Right ventricle myocardium inferior (tissue), 1 donor: ENCODE measurements at places on chromosomes 7 and 10. TPM values are rescaled to one million over a fixed set of nuclear protein-coding genes. Genes with fewer than 3 reads are reported as not detected.

The CFAP46 gene
- total RNA-seq: 0.57 TPM

The IFIT1B gene
- total RNA-seq: not detected

The ADCY1 gene
- 5.9 TPM for total RNA-seq

The UNC5B gene
- total RNA-seq: 13.1 TPM

The HKDC1 gene
- not detected for total RNA-seq

The FAM20C gene
- 26.1 TPM for total RNA-seq

The IMMP2L gene
- 14.3 TPM for total RNA-seq

The PILRA gene
- total RNA-seq: 3.8 TPM

The CPN1 gene
- total RNA-seq: not detected

The TFR2 gene
- 0.22 TPM for total RNA-seq

The VWDE gene
- total RNA-seq: not detected

- DNase-seq: no peak
Measured at GRCh38 chr10:52701647-52702046, 70.9 kb downstream of the MBL2 start.

GRCh38 chr10:3389130-3389529 is 216.5 kb upstream of the PITRM1 start:
- no peak for DNase-seq

- no peak for DNase-seq
Measured at GRCh38 chr7:157676001-157676400, 339.2 kb downstream of the DNAJB6 start.

GRCh38 chr10:9613338-9614075 is 1404.2 kb upstream of the CELF2 start:
- DNase-seq: no peak

DNA sequence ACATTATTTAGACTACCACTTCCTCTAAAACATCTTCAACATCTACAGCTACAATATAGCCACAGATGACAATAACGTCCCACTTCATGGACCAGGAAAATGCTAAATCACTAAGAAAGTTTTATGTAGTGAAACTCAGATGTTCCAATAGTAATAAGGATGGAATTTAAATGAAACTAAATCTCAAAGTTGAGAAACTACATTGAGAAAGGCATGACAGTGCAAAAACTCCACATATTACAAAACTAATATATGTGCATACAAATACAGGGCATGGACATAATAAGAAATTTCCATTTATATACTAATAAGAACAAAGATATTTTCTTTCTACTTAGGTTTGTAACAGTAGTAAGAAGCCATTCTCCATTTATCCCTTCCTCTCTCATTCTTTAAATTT is 31.1 kb downstream of the POT1 start:
- DNase-seq: no peak

DNA sequence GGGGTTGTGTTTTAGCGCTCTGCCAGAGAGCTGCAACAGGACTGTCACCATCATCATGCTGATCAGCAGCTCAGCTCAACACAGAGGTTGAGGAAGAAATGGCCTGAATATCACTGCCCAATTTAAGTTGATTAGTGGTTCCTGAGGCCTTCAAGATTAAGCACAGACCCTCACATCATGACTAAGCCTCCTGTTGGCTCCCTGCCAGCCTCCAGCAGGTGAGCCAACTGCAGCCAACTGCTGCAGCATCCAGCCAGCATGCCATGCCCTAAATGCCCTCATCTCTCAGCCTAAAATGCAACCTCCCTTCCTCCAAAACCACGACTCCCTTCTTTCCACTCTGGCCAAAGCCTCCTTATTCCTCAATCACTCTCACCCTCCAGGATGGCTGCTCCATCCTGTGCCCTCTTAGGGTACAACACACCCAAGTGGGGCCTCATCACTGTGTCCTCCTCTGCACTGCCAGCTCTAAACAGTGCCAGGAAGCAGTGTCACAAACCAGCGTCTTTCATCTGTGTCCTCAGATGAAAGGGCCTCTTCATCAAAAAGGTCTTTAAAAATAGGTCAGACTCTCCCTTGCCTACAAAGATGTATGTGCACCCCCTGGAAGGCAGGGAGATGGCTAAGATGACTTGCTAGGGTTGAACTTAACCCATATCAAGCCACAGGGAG is 259.3 kb downstream of the ZEB1 start:
- no peak for DNase-seq

GRCh38 chr7:47531584-47532492 is 50.1 kb downstream of the TNS3 start:
- DNase-seq: no peak

- peak; percentile 80 for DNase-seq
Measured at GRCh38 chr10:119401671-119402395, 140.7 kb downstream of the RGS10 start.

- DNase-seq: no peak
Measured at GRCh38 chr7:132751244-132751647, 175.0 kb upstream of the PLXNA4 start.

DNA sequence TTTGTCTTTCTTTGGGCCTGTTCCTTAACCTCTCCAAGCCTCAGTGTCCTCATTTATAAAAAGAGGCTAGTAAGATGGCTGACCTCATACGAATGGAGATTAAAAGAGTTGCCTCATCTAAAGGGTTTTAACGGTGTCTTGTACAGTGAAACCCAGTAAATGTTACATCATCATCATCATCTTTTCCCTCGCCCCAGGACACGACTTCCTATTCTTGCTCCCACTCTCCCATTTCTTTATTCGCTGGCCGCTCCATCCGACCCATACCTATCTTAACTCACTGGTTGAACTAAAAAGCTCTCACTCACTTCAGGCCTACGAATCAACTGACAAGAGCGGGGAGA is 554 bp downstream of the FRA10AC1 start:
- DNase-seq: no peak

DNA sequence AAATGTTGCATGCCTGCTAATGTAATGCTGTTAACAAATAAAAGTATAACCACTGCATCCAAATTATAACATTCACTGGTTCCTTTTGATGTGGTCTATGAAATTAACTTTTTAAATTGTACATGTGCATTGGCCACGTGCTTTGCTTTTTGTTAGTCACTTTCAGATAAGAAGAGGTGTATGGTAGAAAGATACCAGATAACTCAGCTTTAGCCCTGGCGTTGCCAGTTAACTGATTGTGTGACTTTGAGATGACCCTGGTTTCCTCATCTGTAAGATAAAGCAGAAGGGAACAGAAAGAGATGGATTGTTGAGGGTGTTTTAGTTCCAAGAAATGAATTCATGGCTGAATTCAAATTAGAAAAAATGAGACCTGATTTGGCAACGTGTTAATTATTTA is 1.9 kb upstream of the TRDMT1 start:
- no peak for DNase-seq

DNA sequence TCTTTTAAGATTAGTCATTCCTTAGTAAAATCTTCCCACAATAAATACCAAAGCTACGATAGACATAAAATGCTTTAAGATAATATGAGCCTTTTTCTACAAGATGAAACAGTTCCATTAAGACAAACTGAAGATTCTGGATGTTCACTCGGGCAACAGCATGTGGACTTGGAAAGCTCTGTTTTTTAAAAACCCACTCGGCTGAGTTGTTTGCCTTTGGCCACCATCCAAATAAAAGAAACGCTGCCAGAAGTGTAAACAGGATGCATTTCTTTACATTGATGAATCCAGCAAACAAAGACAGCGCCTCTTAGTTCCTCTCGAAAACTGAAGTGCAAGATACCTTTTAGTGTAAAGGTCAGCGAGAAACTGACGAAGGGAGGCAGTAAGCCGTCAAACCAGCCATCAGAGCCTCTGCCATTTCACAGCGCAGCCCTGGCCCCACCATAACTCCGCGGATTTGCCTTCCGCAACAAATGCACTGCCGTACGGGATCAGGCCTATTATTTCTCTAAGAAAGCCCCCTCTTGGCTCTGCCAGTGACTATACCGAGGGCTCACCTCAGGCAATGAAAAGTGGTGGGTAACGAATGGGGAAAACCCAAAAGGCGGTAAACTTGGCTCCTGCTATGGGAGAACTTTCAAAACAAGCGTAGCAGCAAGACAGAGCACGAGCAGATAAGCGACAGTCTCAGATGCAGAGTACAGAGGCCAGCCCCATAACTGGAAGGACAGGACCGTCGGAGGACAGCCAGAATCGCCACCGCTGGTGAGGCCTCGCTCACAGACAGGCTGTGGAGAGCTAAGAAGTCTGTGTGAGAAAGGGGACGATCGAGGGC is 41.4 kb downstream of the GNA12 start:
- no peak for DNase-seq

- no peak for DNase-seq
Measured at GRCh38 chr7:48173756-48174382, 2.6 kb downstream of the ABCA13 start.

DNA sequence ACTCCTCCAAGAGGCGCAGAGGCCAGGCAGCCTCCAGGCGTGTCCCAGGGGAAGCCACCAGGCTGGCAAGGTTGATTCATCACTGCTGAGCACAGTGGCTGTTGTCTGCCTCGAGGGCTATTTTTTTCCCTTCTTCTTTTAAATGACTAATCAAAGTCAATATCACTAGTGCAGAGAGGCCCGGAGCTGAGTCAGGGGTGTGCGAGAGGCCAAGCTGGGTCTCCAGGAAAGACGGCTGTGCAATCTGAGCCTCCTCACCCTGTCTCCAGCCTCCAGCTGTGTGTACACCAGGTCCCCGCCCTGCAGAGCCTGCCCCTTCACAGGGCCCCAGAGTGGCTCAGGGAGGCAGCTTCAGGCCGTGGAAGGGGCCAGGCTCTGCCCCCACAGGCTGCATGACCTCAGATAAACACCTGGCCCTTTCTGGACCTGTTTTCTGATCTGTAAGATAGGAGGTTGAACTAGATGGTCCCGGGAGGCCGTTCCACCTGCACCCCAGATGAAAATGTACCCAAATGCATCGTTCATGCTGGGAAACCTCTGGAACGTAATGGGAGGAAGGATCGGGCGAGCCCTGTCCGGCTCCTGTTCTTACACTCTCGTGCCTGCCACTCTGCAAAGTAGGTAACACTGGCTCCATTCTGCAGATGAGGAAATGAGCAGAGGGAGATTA is 3.7 kb downstream of the STX1A start:
- no peak for DNase-seq

DNA sequence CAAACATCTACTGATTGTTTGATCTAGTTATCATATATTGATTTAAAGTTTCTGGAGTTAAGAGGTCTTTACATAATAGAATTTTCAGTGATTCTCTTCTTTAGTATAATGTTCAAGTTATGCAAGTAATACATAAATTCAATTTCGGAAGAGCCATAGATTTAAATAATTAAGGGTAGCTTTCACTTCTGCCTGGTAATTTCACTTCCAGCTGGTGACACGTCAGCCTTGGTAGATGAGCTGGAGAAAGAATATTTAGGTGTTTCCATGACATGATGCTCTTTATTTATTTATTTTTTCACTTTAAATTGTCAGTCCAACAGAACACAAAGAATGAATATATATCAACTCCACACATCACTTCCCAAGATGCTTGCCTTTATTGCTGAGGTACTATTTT is 5.2 kb upstream of the OTUD1 start:
- DNase-seq: no peak

- no peak for DNase-seq
Measured at GRCh38 chr7:50349963-50350944, 45.7 kb downstream of the IKZF1 start.

DNA sequence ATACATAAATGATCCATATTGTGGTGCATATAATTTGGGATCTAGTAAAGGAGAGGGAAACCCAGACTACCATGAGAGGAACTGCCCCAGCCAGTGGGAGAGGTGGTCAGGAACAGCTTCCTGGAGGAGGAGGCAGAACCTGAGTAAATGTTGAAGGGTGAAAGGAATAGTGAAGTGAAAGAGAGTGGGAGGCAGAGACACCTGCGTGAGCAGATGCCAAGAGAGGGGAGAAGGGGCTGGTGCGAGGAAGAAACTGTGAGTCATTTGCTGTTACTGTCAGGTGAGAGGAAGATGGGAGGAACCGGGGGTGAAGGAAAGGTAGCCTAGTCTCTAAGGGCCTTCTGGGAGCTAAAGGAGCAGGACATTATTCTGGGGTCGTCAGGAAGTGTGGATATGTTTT is 294.8 kb downstream of the GRID1 start:
- DNase-seq: no peak

GRCh38 chr7:112220877-112221434 is 14.5 kb downstream of the ZNF277 start:
- DNase-seq: no peak

GRCh38 chr10:112126172-112126571 is 57.4 kb downstream of the GPAM start:
- no peak for DNase-seq

GRCh38 chr10:95389982-95390381 is 99.2 kb upstream of the PDLIM1 start:
- no peak for DNase-seq

- DNase-seq: no peak
Measured at GRCh38 chr7:105480931-105481330, 41.1 kb downstream of the PUS7 start.

- no peak for DNase-seq
Measured at GRCh38 chr7:25117226-25118047, 7.6 kb downstream of the CYCS start.

DNA sequence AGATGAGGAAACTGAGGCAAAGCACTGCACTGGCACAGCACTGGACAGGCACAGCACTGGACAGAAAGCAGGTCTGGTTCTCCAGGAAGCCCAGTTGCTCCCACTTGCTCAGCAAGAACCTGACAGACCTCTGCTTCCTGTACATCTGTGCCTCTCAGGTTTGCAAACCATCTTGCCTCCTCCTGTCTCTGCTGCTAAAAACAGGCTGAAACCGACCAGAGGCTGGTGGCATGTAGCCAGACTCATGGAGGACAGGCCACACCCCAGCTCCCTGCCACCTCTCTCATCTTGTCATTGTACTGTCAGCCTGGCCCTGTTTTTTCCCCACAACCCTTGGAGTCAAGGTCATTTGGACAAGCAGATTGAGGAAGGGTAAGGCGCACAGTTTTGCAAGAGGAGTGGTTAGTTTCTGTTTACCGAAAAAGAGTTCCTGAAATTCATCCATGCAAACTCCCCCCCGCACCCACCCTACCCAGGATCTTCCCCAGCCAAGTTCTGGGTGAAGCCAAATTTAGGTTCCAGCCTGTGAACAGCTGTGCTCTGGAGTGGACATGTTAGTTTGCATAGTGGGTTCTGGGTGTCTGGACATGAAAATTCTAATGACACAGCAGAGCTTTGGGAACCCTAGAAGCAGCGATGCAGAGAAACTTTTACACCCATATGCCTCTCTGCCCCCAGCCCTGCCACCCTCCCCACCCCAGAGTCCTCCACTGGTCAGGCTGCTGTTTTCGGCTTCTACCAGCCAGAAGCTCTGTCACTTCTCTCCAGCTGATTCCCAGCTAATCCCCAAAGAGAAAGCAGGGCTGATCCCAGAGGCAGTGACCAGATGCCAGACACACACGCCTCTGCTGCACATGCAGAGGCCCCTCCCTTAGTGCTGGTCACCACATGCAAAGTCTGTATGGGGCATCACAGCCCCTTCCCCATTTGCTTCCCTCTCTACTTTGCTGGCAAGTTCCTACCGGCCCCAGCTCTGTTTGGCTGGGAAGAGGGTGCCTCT is 8.5 kb upstream of the C10orf105 start:
- peak; percentile 87 for DNase-seq

DNA sequence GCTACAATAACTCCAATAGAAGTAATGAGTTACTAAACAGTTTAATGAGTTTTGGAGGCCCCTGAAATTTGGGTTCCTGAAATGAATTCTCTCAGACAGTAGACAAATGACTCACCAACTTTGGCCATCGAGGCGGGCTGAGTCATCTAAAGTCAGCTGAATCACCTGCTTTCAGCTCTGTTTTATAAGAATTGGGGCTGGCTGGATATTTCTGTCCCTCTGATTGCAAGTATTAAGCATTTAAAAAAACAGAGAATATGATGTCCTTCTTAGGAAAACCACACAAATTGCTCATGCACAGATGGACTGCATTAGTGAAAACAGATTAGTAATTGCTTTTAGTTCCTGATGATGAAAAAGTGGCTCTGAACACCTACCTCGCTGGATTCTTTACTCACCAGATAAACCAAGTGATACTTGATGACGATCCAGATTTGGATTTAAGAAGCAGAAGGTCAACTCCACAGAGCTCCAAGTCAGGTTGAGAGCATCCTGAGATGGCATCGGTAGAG is 59.1 kb downstream of the ZNF365 start:
- no peak for DNase-seq
